ENCODE measurements at places on chromosomes 3 and 15.

DNA sequence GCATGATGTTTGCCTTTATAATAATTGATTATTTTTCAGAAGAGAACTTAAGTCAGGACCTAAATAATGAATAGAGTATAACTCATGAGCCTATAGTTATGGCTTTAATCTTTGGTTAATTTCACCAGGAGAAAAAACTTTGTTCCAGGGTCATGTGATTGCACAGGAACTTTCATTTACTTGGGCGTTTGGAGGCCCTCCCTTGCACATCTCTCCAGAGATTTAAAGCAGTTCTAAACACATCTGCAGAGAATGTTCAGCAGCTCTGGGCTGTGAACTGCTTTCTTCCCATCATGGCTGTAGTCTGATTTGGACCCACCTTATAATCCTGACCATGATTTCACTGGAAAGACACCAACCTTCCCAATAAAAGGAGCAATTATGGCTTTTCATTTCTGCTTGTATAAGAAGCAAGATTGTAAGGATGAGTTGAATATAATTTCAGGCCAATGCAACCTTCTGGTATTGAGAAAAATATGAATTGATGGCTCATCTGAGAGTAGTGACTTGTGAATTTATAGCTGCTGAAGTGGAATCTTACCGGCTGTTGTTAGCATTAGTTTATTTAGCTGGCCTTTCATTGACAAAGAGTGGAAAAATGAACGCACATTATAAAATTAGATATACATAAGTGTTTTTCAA, 80.9 kb upstream of the PRTG start:
- no peak overlapping the region for H3K4me3 ChIP-seq
- DNase-seq = no peak
- H3K27me3 ChIP-seq = no peaks in the 10 kb centered on the region
- H3K4me1 ChIP-seq = peaks cover 13% of the 10 kb centered on the region
- H3K36me3 ChIP-seq = peaks cover 11% of the 10 kb centered on the region
- H3K27ac ChIP-seq = no peak overlapping the region

GRCh38 chr3:164155400-164155799, 922.9 kb downstream of the SI start:
- H3K4me3 ChIP-seq = no peak overlapping the region
- no peaks in the 10 kb centered on the region for H3K27me3 ChIP-seq
- H3K36me3 ChIP-seq = no peaks in the 10 kb centered on the region
- H3K27ac ChIP-seq = no peak overlapping the region
- H3K4me1 ChIP-seq = no peaks in the 10 kb centered on the region

DNA sequence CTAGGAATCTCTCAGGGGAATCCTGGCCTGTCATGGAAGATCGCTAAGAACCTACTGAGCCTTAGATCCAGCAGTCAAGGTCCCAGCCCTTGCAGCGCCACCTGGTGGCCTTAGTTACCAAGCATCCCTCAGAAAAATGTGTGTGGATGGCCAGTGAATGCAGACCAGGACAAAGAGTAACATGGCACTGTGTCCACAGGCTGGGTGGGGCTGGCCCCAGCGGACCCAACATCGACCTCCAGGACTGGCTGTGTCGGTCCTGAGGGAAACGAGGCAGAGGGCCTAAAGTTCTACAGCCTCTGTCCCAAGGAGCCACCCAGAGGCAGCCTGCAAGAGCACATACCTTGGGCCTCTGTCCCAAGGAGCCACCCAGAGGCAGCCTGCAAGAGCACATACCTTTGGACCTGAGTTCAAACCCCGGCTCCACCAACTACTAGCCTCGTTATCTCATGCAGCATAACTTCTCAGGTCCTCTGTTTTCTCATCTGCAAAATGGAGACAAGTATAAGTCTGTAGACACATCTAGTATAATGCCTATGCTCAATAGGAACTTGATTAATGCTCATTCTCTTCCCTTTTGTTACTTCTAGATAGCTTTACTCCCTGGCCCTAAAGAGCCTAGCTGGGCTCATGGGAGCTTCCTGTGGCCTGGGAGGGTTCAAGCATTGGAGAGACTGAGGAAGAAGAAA, 57.5 kb upstream of the HERC1 start:
- H3K27me3 ChIP-seq = no peaks in the 10 kb centered on the region
- no peaks in the 10 kb centered on the region for H3K4me1 ChIP-seq
- no peak overlapping the region for H3K4me3 ChIP-seq
- no peaks in the 10 kb centered on the region for H3K36me3 ChIP-seq

DNA sequence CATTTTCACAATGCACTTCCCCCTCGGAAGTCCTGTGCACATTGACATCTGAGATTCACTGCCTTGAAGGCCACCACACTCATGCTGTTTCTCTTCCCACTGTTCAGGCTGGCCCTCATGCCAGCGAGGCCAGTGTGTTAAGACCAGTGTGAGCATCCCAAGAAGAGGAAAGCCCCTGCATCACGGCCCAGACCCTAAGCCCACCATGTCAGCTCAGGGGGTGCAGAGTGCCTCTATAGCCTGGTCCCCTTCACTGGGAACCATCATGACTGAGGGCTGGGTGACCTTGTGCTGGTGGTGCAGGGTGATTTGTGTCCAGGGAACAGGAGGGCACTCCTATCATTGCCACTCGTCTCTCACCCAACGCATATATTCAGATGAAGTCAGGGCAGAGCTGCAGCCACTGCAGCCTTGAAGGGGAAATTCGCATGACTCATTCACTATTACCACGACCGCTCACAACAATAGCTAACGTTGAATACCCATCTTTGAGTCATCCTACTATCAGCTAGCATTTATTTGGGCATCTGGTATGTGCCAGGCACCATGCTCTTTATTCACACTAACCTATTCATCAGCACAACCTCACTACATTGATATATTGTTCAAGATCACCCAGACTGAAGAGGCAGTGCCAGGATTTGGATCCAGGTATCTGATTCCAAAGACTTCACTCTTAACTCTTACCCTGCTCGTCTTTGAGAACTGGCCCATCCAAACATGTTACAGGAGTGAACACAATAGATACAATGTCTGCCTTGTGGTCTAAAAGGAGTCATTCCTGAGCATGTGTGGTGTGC, 58.8 kb upstream of the SLC6A11 start:
- no peaks in the 10 kb centered on the region for H3K36me3 ChIP-seq
- H3K27ac ChIP-seq = no peak overlapping the region

- no peaks in the 10 kb centered on the region for H3K36me3 ChIP-seq
- DNase-seq = no peak
- H3K4me1 ChIP-seq = peaks cover 11% of the 10 kb centered on the region
- H3K27me3 ChIP-seq = no peaks in the 10 kb centered on the region
- H3K4me3 ChIP-seq = no peak overlapping the region
These were observed 428.8 kb upstream of the TPRG1 start for GRCh38 chr3:188742755-188743550.
